ENCODE measurements at places on chromosomes 7 and 10.

GRCh38 chr7:101362334-101363195 lies at the start of gene COL26A1:
COL26A1 (plus strand) TSS chr7:101362875; CDS start chr7:101363033, 158 bp downstream.
- DNase-seq = peak; percentile 73

DNA sequence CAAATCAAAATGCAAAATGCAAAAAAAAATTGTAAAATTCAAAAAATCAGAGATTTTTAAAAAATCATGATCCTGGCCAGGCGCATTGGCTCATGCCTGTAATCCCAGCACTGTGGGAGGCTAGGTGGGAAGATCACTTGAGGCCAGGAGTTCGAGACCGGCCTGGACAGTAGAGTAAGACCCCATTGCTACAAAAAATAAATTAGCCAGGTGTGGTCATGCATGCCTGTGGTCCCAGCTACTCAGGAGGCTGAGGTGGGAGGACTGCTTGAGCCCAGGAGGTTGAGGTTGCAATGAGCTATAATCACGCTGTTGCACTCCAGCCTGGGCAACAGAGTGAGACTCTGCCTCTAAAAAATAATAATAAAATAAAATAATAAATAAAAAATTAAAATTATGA lies 155.8 kb upstream of the TCF7L2 start:
- no peak for DNase-seq

- no peak for DNase-seq
Observed at GRCh38 chr7:132561763-132562162, 14.5 kb downstream of the PLXNA4 start.

- DNase-seq = no peak
Observed at GRCh38 chr7:1666317-1666822, 3.7 kb upstream of the ELFN1 start.

DNA sequence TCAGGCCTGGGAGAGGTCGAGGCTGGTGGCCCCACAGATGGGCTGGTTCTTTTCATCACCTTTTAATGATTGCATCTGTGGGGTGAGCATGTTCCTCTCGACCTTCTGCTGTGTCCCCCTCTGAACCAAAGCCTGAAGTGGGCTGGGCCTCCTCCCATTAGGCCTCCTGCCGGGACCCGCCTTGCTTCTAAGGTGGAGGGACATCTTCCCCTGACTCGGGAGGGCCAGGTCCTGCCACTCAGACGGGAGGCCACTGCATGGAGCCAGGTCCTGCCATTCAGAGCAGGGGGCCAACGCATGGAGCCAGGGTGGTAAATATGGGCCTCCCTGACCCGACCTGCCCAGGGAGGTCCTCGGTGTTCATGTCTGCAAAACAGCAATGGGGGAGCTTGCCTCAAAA lies 188.4 kb downstream of the EBF3 start:
- DNase-seq = no peak

DNA sequence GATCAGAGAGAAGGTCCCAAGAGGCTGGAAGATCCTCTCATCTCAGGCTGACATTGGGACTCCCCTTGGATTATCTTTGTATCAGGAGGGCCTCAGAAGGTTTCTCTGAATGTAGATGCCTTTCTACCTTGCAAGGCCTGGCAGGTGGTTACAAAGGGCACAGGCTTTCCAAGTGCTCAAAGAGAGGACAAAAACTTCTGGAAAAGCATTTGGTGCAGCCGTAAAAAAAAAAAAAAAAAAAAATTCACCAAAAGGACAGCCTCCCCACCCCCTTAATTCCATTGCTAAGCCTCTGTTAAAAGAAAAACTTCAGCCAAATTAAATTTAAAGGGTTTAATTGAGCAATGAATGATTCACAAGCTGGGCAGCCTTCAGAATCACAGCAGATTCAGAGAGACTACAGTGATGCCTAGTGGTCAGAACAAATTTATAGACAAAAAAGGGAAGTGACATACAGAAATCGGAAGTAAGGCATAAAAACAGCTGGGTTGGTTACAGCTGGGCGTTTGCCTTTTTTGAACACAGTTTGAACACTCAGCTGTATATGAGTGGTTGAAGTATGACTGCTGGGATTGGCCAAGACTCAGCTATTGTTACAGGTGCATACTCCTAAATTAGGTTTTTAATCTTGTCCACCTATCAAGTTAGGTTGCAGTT lies 42.5 kb upstream of the LRGUK start:
- DNase-seq = no peak

DNA sequence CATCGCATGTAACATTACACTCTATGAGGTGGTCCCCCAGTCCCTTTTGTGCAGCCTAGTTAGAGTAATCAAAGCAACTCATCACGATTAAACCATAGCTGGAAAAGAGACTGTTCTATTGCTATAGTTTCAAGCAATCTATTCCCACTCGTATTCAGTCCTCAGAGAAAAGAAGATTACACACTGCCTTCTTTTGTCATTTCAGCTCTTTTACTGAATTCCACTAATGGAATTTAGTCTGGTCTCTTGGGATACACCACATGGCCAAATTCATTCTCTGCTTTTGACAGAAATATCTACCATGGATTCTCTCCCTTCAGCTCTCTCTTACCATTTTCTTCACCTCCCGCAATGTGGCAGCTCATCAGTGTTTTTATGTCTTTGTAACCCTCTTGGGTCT lies 108.9 kb upstream of the HDAC9 start:
- DNase-seq = no peak

DNA sequence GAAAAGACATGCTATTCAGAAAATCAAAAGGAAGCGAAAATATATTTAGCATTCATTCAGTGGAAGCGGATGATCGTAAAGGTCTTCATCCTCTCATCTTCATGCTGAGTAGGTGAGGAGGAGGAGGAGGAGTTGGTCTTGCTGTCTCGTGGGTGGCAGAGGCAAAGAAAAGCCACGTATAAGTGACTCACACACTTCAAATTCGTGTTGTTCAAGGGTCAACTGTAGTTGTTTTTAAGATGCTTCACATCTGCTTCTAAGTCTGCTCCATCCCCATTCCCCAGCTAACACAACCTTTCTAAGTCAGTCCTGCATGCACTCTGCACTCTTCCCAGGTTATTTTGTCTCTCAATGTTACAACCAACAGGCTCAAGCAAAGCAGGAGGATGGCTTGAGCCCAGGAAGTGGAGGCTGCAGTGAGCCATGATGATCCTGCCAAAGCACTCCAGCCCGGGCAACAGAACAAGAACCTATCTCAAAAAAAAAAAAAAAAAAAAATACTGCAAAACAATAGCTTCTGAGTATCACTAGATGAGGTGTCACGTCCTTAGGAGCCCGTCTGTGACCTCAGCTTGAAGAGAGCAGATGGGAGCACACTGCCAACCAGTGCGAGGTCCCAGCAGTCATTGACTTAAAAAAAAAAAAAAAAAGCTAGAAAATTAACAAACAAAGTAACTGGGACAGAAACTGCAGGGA lies 70.5 kb downstream of the SFMBT2 start:
- no peak for DNase-seq

DNA sequence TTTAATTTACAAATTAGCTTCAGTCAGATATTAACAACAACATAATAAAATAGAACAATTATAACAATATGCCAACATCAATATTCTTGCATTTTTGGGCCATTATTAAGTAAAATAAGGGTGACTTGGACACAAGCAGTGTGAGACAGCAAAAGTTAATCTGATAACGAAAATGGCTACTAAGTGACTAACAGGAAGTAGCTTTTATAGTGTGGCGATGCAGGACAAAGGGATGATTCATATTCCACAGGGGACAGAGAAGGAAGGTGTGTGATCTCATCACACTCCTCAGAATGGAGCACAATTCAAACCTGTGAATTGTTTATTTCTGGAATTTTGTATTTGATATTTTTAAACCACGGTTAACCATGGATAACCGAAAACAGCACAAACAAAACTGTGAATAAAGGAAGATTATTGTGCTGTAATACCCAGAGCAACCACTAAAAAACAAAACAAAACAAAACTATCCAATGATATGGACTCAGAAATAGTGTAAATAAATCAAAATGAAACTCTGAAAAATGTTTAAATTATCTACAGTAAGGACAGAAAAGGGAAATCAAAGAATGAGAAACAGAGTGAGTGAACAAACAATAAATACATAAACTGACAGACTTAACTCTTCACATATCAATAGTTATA lies 66.9 kb upstream of the TFEC start:
- DNase-seq = no peak

DNA sequence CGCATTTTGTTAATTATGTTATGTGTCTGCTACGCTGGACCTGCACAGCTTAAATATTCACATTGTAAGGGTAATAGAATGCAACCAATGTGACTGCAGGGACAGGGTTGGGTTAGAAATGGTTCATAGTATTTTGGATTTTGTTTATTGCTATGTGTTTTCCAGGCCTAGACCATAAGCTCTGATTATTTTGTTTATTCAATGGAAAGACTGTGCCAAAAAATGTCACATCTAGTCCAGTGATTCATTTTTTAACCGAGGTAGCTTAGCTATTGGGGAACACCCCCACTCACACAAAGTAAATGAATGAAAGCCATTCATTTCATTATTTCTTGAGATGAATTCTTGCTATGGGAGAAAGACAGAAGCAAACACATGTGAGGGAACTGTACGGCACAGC lies 516.5 kb upstream of the ANKRD30A start:
- DNase-seq = no peak
